ENCODE measurements at places on chromosomes 7 and 10.

DNA sequence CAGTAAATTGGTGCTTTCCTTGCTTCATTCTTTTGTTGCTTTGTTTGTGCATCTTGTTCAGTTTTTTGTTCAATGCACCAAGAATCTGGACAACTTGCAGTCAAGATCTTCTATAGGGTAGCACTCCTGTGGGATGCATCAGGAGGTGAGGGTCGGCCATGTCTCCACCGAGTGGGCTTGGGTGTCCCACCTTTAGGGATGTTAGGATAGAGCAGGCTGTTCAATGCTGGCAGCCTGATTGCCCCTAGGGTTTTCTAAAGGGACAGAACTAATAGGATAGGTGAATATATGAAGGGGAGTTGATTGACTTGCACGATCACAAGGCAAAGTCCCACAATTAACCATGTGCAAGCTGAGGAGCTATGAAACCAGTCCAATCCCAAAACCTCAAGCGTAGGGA lies 109.9 kb downstream of the GLRX3 start:
- DNase-seq: no peak

DNA sequence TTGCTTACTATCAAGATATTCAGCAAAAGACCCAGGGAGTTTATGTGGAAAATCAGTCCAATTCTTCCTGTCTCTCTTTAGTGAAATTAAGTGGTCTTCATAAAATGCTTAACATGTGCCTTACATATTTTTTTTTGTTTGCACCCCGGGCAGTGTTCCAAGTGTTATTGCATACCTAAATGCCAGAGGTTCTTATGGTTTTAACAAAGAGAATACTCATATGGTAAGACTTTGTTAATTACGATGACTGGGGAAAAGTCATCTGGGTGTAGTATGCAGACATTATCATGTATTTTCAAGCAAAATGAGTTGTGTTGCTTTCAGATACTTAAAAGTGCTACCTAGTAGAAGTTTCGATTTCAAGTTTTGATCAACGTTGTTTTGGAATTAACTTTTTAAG lies 82.6 kb downstream of the PRKG1 start:
- no peak for DNase-seq

GRCh38 chr7:37424995-37425394 lies 23.7 kb downstream of the ELMO1 start:
- DNase-seq: no peak

GRCh38 chr10:2081501-2081900 lies 344.2 kb upstream of the ADARB2 start:
- no peak for DNase-seq

DNA sequence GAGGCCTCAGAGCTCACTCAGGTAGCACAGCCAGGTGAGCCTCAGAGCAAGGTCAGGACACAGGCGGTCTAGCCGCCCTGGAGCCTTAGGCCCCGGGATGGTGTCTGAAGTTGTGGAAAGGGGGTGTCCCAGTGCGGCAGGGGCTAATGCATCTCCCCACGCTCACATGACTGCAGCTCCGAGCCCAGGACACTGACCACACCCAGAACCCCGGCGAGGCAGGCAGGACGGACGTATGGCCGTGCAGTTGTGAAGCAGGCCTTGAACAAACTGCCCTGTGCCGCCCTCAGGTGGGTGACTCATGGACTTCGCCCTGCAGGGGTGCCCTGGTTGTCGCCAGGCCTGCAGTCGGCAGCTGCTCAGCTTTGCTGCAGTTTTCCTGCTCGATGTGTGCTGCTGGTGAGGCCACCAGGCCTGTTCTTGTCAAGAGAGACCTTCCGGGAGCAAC lies 5.0 kb upstream of the PRKAR1B start:
- DNase-seq: no peak

DNA sequence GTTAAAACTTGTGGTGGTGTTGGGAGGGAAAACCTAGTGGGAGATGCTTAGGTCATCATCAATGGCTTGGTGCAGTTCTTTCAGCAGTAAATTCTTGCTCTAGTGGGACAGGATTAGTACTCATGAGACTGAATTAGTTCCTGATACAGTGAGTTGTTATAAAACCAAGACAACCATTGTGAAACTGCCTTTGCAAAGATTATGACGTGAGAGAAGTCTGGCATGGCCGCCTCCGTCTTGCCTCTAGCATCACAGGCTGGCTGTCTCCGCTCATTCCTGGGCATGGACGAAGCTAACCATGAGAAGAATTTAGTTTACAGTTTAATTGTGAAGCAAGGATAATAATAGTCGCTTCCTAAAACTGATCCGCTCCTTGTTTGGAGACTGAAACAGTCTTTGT lies 186.4 kb downstream of the KIF20B start:
- no peak for DNase-seq

GRCh38 chr7:36565792-36566356 lies 158.4 kb downstream of the AOAH start:
- no peak for DNase-seq

- no peak for DNase-seq
These were observed 133.0 kb downstream of the EMX2 start for GRCh38 chr10:117675514-117676055.

GRCh38 chr10:133087045-133087678 lies 562 bp upstream of the ADGRA1 start:
- no peak for DNase-seq

DNA sequence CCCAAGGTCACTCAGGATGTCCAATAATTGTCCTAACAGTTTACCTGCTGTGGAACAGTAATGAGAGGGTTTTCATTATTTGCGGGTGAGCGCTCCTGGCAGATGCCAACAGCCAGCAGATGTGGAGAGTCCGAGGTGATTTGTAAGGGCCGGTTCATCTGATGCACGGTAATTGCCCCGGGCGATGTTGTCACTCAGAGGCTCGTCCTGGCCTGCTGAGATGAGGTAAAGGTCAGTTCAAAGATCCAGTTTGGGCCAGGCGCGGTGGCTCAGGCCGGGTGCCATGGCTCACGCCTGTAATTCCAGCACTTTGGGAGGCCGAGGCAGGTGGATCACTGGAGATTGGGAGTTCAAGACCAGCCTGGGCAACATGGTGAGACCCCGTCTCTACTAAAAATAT lies 16.9 kb downstream of the LHPP start:
- no peak for DNase-seq

DNA sequence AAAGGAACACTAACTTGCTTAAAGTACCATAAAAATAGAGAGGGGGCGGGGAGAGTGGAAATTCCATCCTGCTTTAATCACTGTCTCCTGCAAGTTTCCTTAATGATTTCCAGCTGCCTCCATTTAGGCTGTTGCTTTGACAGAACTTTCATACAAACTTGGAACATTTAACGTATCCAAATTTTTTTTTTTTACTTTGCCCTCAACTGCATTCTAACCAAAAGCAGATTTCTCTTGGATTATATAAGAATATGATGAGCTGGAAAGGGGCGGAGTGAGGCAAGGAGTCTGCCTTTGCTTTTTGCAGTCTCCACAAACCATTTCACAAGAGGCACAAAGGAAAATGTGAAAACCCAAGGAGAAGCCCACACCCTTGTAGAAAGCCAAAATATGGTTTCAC lies 46.6 kb upstream of the COL1A2 start:
- DNase-seq: no peak

GRCh38 chr10:129914960-129915359 lies 49.1 kb downstream of the EBF3 start:
- DNase-seq: no peak

GRCh38 chr10:17394854-17395253 lies 59.5 kb downstream of the ST8SIA6 start:
- no peak for DNase-seq

DNA sequence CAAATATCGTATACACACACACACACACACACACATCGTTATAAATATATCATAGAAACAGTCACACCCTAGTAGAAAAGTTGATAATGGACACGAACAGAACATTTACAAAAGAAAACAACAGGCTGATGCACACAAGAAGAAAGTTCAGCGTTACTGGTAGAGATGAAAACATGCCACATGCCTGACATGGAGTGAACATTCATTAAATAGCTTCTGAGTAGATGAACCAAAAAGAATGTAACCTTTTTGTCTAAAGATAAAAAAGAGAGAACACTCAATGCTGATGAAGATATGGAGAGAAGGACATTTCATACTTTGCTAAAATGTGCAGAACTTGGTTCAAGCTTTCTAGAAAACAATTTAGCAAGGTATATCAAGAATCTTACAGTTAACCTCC lies 173.4 kb upstream of the KLF14 start:
- DNase-seq: no peak

GRCh38 chr7:5403442-5403841 lies 20.2 kb downstream of the TNRC18 start:
- DNase-seq: no peak

GRCh38 chr10:104774234-104774633 lies 133.1 kb downstream of the SORCS3 start:
- DNase-seq: no peak

- DNase-seq: no peak
These were observed 182.1 kb upstream of the SHH start for GRCh38 chr7:155994279-155994811.

- DNase-seq: no peak
These were observed 73.6 kb upstream of the NEBL start for GRCh38 chr10:20970708-20971107.

DNA sequence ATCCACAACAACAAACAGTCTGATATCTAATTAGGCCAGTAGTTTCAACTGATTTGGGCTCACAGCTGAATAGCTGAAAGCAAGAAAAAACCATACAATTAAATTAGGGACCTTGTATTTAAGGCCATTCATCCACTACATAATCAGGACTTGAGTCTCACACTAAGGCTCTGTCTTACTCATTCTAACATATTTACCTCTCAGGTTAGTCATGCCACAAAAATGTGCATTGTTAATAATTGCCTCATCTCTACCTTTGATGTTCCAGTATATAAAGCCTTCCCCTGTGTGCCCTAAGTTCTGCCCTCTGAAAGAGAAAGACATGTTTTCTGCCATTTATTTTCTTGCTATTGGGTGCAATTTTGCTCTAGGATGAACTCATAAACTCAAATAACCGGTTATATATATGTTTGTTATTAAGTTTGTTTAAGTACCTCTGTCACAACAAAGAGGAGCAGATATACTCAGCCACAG lies 5.3 kb upstream of the C1GALT1 start:
- DNase-seq: no peak

GRCh38 chr10:71581376-71581775 lies 138.2 kb downstream of the C10orf105 start:
- DNase-seq: no peak

- DNase-seq: no peak
These were observed 184.3 kb upstream of the DGKB start for GRCh38 chr7:15086862-15087261.

GRCh38 chr10:71408436-71409225 lies 11.9 kb downstream of the CDH23 start:
- DNase-seq: no peak

DNA sequence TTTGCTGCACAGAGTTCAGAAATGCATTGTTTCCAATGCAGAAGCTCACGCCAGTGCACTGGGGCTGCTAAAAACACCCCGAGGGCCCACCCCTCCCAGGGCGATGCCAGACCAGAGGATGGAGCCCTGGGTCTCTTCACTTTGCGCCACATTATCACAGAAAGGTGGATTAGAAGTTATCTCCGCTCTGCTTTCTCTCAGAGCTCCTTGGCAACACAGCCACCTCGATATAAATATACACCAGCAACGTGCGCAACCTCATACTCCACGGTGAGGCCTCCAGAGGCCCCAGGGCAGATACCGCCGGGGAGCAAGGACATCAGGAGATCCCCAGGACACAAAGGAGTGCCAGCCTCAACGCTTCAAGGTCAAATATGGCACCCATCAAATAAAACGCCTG lies 121.0 kb upstream of the TBX20 start:
- DNase-seq: no peak

- DNase-seq: no peak
These were observed 140.1 kb downstream of the DNAJB6 start for GRCh38 chr7:157476654-157477549.

GRCh38 chr7:108280136-108280535 lies 150.0 kb upstream of the LAMB4 start:
- DNase-seq: no peak

GRCh38 chr10:1706711-1707110 lies 30.6 kb downstream of the ADARB2 start:
- no peak for DNase-seq

DNA sequence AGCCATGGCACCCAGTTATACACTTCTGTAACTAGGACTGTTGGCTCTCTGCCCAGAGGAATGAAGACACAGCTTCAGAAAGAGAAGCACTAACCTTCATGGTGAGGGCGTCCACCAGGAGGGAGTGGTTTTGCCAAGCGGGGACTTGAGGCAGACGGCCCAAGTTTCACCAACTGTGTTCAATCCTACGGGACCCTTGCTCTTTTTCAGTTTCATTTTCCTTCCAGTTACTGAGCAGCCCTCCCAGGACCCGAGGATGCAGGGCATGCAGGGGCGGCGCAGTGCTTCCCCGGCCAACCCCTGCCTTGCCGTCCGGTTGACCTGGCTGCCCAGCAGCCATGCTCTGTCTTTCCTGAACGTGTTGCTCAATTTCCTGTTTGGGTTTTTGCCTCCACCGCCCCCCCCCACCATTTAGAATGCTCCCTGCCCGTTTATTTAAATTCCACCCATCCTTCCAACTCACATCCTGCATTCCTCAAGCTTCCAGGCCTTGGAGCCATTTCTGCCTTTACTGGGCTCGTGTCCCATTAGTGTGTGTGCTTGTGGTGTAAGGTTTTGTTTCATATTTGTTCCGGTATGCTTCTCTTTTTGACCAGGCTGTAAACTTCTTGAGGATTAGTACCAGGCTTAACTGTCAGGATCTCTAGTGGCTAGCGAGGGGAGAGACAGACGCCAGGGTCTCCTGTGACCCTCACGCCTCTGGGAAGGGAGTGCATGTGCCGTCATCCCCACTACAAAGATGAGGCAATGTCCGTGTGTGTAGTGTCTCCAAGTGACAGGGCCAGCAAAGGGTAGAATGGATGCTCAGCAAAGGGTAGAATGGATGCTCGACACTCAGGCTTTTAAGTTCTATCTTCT lies 31.6 kb downstream of the IL15RA start:
- no peak for DNase-seq

DNA sequence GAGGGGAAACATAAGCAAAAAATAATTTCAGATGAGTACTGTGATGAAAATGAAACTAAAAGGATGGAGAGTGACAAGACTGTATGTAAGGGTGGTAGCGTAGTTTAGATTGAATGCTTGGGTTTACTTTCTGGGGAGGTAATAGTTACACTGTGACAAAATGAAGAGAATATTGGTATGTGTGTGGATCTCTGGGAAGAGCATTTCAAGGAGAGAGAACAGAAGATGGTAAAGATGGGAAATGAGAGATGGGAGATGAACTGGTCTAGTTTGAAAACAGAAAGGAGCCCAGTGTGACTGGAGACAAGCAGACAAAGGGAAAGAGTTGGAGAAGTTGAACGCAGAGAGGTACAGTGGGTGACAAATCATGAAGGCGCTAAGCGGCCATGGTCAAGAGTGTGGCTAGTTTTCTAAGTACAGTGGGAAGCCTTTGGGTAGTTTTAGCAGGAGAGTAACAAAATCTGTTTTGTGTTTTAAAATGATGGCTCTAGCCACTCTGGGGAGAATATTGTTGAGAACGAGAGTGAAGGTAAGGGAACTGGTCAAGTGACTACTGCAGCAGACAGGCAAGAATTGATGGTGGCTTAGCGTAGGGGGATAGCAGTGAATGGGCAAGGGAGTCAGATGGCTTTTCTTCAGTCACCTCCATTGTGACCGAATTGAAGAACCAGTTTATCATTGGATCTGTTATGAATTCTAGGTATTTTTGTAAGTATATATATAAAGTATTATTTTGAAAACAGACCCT lies 22.6 kb downstream of the PALS2 start:
- DNase-seq: no peak

All from thoracic aorta (tissue), 2 donors.